T follicular helper cell (primary cell): ENCODE measurements at places on chromosomes 13 and 19.
A peak's percentile ranks its signal among the peaks of the same experiment; 100 is the strongest.

DNA sequence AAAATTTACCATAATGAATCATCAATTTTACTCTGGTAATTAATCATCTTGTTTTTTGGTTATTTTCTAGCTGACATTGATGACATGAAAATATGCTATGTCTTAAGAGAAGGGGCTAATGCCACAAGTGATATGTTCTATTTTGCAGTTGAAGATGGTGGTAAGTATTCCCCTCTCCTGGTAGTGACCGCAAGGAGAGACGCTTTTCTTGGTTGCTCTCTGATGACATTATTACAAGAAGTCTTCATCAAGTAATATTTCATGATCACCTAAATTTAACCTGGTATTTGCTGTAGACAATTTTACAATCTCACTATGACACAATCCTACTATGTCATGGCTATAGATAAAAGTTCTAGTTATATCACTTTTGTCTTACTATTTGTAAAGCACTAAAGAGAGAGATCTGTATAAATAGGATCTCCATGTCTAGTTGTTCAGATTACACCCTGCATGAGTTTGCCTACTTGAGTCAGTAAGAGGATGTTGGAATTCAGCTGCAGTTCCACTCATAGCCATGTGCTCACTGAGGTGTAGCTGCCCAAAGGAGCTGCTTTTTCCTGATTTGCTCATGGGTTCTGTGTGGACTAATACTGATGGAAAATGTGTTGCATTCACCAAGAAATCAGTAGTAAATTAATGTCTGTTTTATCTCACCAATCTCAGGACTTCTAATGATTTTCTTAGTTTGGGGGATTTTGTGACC lies 10.9 kb downstream of the FREM2 start:
- DNase-seq = no peak

- peak; percentile 26 for DNase-seq
Observed at GRCh38 chr19:56350416-56351045, 35.9 kb upstream of the ZSCAN5A start.

DNA sequence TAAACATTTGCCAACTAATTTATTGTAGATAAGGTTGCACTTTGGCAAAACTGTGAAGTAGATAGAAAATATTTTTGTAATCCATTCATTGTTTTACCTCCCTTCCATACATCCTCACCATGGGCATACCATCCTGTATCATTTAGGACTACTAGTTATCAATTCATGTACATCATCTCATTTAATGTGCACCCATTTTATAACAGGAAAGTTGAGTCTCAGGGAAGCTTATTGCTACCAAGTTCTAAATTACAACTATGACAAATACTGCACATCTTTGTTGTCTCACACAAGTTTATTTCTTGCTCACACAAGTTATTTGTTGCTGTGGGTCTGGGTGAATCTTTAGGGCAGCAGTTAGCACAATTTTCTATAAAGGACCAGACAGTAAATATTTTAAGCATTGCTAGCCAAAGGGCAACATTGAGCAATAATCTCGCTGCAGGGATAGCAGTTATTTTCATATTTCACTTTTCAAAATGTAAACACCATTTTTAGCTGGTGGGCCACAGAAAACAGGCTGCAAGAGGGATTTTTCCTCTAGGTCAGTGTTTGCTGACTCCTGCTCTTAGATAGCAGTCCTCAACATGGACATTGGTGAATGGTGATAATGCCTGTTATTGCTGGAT lies 276.5 kb downstream of the GPC6 start:
- no peak for DNase-seq

- DNase-seq = no peak
Observed at GRCh38 chr19:17576758-17577456, 21.5 kb downstream of the COLGALT1 start.

DNA sequence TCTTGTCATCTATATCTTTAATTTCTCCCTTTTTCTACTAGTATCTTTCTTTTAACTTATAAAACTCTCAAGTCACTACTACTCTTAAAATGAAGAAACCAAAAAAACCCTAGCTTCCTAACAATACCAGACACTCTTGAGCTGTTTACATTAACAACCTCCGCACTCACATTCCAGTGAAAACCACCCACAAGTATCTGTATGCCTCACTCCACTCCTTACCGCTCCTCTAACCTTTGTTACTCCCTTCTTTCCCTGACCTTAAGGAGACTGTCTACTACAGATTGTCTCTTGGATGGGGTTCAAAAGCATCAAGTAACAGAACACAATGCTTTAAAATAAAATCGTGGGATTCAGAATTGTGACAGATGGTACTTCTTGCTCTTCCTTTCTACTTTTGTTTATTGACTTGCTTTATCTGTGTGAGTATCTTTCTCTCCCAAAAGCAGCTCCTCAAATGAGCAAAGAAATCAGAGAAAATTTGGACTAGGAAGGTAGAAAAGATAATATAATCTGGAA lies 110.0 kb upstream of the FBXL3 start:
- DNase-seq = no peak

GRCh38 chr19:35142606-35143230 lies 337 bp upstream of the FXYD7 start:
- DNase-seq = peak; percentile 59

DNA sequence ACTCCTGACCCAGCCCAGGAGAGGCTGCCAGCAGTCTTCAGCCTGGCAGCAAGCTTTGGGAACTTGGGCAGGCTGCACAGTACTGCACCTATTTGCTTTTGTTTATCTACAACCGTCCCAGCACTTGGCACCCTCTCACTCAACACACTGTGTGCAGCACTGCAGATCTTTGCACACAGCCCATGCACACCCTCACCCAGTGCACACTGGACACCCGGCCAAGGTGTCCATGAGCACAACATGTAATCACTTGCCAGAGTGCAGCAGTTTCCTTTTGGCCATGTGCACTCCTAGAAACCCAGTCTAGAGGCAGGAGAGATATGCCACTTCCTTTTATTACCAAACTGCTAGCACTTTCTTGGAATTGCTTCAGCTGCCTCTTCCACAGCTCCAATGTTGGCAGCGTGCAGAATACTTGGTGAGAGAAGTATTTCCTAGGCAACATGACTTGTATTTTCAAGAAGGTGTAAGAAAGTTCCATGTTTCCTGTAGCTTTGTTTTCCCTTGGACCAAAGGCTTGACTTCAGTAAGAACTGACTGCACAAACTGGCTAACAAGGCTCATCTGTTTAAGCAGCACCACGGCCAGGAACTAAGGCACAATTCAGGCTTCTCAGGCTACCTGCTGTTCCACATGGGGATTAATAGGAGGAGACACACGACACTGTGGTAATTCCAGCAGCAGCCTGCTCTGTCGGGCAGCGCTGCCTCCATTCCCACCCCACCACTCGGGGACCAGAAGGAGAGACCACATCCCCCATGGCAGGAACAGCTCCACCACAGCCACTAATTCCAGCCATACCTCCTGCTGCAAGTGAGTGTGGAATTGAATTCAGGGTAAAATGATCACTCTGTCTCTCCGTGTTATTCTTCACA lies 15.3 kb downstream of the ATP7B start:
- no peak for DNase-seq

GRCh38 chr19:29508181-29508580 lies 17.6 kb upstream of the VSTM2B start:
- DNase-seq = no peak

DNA sequence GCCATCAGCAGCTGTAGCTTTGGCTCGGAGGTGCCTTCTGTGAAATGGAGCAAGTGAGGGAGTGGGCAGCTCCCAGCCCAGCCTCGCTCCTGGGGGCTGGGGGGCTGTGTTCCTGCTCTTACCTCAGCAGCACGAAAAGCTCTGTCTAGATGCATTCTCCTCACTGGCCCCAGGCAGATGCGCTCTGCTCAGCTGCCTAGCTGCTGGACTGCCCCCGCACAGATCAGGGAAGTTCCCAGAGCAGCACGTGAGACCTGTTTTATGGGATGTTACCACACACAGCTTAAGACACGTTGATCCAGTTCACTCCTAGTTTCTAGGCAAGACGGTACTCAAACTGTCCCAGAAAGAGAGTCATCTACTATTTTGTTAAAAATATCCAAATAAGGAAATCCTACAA lies 13.6 kb downstream of the LCP1 start:
- peak; percentile 40 for DNase-seq

DNA sequence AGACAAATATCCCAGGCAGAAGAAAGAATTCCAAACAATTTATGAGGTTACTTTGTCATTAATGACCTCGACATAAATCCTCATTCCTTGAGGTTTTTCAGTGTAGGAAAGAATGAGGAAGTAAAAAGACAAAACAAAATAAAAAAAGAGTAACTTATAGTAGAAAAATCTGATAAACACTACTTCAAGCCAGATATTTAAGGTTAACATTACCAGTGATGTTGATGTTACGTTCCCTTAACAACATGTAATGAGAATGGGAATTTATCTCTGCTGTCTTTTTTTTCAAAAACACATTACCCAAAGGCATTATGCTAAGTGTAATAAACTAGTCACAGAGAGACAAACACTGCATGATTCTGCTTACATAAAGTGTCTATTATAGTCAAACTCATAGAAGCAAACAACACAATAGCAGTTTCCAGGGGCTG lies 935.1 kb downstream of the SLITRK1 start:
- DNase-seq = no peak

- DNase-seq = no peak
Observed at GRCh38 chr13:43731296-43731695, 55.5 kb downstream of the ENOX1 start.

DNA sequence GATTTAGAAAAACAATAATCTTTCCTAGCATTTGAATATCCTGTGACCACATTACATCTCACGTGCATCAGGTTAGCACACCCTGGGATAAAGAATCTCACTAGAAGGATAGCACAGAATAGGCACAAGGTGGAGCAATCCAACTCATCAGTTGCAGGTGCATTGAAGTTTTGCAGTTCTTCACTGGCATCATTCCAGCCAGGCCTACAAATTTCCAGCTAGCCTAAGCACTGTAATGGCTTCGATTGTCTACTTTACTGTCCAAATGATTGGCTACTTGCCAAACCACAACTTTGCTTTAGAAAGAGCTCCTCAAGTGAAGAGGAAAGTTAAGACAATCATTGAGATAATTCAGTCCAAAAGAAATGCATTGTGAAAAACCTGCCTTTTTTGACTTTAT lies 89.5 kb downstream of the SPRY2 start:
- no peak for DNase-seq

GRCh38 chr19:50647879-50648615 lies 1.2 kb upstream of the C19orf81 start:
- DNase-seq = no peak

GRCh38 chr13:39618561-39618960 lies 15.6 kb upstream of the LHFPL6 start:
- no peak for DNase-seq

DNA sequence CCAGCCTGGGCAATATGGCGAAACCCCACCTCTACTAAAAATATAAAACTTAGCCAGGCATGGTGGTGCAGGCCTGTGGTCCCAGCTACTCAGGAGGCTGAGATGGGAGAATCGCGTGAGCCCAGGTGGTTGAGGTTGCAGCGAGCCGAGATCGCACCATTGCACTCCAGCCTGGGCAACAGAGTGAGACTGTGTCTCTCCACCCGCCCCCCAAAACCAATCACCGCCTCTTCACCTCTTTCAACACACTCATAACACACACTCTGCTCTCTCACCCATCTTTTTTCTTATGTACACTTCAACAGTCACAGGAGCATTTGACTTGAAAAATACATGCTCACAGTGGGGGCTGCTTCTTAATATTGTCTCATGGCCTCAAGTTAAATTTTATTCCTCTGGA lies 76.8 kb downstream of the ESD start:
- DNase-seq = no peak

DNA sequence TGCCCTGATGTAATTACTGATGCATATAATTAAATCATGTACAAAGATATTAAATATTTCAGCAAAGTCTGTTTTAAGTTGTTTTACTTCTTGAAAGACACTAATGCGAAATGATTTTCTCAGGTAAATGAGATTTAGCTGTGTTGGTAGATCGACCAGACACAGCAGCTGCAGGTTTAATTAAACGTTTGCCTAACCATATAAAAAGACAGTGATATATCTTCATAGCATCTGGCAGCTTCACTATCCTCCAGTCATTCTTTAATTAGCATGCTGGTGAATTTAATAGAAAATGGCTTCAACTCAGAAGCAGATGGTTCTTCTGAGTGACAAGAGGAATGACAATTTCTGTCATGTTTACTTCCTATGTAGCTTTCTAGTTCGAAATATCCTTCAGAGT lies 69.3 kb downstream of the NHLRC3 start:
- no peak for DNase-seq

DNA sequence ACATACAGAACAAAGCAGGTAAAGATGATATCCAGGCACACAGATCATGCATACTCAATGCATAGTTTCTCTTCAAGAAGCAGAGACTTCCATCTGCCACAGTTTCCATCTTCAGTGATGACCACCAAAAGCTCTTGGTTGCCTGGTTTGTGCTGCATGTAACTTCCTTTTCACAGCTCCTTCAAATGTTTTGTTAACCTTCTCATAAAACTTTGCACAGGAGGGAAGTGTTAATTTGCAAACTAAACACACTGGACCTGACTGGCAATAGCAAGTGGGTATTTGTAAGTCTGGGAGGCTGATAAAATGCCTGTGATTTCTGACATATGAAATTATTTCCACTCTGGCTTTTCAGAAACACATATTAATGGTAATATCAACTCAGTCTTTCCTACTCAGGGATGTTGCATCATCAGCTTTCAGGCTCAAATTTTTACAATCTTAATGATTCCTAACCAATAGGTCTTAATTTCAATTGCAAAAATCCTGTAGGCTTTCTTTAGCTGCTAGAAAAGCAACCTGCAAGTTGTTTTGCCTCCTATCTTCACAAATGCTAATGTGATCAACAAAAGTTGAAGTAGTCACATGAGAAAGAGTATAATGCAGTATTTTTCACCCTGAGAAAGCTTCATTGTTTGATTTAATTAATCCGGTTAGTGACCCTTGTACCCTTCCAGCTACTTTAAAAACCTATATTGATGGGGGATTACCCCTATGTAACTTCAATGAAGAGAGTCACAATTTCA lies 575.6 kb downstream of the DIAPH3 start:
- no peak for DNase-seq

DNA sequence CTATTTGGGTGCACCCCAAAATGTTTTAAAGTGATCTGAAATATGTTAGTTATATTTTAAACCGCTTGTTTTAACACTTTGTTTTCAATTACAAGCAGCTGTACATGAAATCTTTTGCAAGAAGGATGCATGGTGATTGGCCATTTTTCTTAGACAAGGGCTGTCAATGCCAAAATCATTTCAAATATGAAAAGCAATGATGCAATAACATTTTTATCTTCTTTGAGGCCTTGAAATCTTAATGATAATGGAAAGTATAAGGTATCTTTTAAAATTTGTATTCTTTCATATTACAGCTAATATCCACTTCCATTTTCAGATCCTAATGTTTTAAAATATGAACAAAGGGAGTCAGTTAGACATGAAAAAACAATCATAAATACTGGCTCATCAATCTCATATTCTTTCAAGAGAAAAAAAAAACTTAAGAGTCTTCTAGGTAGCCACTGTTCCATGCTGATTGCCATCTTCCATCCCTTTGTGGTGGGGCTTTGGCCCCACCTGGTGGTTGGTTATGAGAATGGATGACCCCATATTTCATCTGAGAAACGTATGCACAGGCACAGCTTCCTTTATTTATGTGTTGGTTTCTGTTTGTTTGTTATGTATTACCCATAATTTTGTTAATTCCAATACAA lies 330.3 kb upstream of the MIR17HG start:
- no peak for DNase-seq

- DNase-seq = no peak
Observed at GRCh38 chr13:94829837-94830365, 117.6 kb upstream of the SOX21 start.
